ENCODE measurements at places on chromosomes 4 and X. TPM values are rescaled to one million over a fixed set of nuclear protein-coding genes. Genes with fewer than 3 reads are reported as not detected.

DNA sequence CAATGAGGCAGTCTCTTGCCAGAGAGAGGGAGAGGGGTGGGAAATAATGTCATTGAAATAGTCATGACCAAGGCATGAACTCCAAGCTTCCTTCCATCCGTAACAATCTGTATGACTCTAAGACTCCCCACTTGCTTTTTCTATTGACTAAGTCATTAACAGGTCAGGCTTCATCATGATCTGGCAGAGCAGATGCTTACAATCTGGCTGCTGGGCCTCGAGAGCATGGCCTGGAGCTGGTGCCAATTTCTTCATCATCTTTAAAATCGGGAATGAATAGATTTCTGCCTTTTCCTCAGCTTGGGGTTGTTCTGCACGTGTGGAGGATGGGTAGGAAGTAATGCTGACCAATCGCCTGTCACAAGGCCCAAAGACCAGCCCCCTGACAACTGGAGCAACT is 280.6 kb upstream of the CLNK start:
- ATAC-seq: no peak

GRCh38 chr4:111984169-111984819 is 161.0 kb upstream of the FAM241A start:
- ATAC-seq: no peak

CLDN22 gene
- total RNA-seq: 0.54 TPM

DNA sequence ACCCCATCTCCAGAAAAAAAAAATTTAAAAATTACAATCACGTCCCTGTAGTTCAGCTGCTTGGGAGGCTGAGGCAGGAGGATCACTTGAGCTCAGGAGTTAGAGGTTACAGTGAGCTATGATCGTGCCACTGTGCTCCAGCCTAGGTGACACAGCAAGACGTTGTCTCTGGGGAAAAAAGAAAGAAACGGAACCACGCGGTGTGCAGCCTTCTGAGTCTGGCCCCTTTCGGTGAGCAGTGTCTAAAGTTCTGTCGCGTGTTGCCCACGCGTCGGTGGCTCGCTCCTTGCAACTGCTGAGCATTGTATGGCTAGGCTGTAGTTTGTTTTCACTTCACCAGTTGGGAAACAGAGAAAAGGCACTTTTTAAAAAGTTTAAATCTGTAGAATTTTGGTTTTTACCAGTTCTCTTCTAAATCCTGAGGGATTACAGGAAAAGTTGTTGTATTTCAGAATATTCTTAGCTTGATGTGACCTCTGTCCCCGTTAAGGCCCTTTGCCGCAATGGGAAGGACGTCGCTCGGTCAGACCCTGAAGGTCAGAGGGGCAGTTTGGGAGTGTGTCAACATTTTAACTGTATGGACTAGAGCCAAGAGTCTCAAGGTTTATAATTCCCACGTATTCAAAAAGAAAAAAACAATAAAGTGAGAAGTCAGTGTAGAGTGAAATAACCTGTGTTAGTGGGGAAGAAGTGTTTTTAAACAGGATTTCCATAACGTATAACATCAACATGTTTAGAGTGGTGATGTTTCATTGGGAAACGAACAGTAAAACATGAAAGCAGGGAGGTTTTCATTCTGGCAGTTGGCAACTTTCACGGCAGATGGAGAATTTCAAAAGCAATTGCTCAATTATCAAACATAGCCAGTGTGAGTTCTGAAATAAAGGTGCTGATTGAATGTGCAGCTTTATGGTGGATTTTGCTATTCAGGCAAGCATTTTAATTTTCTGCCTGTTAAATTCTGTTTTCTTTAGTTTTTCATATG is 45.8 kb upstream of the MSANTD1 start:
- ATAC-seq: no peak

DNA sequence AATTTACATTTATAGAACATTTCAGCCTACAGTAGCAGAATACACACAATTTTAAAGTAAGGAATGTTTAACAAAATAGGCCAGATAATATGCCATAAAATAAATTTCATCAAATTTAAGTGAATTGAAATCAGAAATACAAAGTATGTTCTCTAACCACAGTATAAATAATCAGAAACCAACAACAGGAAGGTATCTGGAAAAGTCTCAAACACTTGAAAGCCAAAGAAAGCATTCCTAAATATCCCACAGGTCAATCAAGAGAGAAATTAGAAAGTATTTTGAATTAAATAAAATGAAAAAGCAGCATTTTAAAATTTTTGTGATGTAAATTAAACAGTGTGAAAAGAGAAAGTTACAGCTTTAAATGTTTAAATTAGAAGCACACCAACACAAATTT is 899.2 kb downstream of the PDHA2 start:
- ATAC-seq: no peak

DNA sequence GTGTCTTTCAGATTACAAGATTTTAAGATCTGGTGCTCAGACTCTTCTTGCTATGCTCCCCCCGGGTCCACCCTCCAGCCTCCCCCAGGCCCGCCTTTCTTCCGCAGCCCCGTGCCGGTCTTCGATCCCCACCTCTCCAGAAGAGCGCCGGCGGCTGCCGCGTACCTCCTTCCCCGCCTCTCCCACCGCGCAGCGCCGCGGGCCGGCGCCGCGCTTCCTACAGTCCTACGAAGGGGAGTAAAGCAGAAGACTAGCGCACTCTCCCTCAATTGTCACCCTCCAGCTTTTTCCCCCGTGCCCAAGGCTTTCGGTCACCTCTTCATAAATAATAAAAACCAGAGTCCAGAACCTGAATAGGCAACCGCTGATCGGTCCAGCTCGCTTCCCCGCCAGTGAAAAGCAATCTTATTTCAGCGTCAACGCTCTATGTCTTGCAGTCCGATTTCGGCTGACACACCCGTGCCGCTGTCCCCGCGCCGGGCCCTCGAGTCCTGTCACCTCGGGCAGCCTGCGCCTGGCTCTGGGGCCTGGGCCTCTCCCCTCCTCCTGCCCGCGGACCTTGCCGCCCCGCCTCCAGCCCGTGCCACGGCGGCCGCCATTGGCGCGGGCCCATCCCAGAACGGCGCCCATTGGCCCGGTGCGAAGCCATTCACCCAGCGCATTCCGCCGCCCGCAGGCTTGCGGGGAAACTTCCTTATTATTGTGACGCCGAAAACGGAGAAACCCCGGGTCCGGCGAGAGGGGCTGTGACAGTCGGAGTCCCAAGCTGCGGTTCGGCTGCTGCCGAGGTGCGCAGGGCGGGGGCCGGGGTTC is at the start of gene HERC3:
HERC3 (plus strand) TSS at position 694 of the 813 bp plus-strand sequence. CDS start 13,344 bp downstream, outside the sequence.
- peak; percentile 97 for ATAC-seq

DNA sequence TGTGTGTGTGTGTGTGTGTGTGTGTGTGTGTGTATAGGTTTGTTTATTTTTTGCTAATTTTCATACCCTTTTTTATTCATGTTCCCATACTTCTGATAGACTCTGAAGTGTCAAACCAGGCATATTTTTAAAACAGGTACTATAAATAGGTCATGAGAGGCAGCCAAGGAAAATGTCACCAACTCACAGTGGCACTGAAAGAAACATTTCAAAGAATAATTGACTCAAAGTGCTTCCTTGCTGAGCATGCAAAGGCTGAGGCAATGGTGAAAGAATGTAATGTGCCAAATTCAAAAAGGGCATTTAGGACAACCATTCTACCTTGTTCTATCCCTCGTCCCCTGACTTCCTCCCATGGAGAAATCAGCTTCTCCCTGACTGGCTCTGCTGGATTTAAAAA is 95.5 kb downstream of the EIF4E start:
- ATAC-seq: no peak

DNA sequence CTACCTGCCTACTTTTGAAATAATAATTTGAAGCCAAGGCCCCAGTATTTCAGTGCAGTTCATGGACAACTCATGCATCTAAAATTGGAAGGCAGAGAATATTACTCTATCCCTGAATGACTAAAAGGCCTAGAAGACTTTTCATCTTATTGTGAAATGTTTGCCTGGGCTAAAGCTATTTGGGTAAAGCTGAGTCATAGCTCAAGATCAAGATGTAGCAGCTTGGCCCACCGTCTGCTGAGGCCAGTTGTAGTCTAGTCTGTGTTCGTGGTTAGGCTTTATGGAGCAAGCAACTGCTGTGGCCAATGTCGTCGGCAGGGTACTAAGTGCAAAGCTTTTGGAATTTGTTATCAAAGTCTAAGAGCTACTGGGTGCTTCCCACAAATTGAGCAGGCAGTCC is 929.1 kb downstream of the RAB28 start:
- peak; percentile 34 for ATAC-seq

GRCh38 chr4:125826801-125827695 is 512.3 kb downstream of the FAT4 start:
- peak; percentile 47 for ATAC-seq

GAGE12H gene
- not detected for total RNA-seq

TREX2 gene
- total RNA-seq: 0.23 TPM

SMIM10 gene
- total RNA-seq: 1.6 TPM

DNA sequence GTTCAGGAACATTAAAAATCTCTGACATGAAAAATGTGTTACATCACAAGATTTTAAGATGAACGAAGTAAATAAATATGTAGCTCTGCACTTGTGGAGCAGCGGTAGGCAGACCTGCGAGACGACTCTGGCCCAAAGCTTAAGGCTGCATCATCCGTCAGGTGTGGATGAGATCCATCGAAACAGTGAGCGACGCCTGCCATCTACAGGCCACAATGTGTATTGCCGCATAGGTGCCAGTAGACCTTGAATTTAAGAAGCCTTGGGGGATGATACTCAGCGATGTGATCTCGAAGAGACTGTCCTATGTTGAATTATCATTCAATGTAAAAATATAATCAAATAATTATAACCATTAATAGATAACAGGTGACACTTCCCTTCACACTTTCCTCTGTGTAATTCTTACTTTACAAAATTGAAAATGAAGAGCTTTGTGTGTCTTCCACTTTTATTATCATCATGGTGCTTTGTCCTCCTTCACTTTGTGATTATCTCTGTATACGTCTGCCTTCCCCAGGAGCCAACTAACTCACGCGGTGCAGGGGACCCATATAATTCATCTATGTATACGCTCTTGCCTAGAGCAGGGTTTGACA is 851.0 kb downstream of the RAB28 start:
- ATAC-seq: peak; percentile 95

SHROOM3 gene
- 1.0 TPM for total RNA-seq

GRCh38 chr4:80806472-80806871 is 224.0 kb upstream of the BMP3 start:
- peak; percentile 29 for ATAC-seq

- peak; percentile 96 for ATAC-seq
Measured at GRCh38 chr4:119050527-119051090, 85.0 kb upstream of the MYOZ2 start.

DNA sequence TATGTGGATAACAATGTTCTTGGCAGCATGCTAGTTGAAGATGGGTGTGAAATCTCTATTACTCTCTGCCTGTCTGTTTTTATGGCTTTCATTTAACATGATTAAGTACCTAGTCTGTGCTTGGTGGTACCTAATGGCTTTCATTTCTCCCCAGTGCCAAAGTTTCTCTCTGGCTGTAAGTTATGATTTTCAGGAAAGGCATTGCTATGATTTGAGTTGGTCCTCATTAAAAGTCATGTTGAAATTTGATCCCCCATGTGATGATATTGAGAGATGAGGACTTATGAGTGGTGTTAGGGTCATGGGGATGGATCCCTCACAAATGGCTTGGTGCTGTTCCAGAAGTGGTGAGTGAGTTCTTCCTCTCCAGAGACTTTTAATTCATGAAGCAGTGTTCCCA is 162.4 kb upstream of the IL15 start:
- ATAC-seq: peak; percentile 51

DNA sequence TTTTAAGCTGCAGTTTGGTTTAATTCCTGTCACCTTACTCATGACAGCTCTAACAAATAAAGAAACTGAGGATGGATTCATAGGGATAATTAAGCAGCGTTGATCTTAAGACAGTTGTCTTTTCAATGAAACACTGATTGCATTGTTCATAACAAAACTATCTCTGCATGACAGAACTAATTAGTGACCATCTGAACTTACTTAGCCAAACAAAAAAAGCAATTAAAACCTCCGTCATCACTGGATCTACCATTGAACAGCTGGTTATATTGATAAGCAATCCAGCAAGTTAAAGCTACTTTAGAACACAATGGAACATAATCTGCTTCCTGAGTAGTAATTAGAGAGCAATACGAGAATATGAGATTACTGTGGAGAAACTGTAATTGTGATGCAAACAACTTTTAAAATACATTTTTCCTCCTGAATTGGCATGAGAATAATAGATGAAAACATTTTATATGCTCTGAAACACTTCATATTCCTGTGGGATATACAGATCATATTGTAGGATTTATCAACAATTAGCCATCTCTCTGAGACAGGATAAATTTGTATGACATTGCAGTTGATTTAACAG is 2576.8 kb downstream of the PCDH7 start:
- ATAC-seq: no peak

GRCh38 chr4:187302457-187303150 is 578.9 kb upstream of the FAT1 start:
- no peak for ATAC-seq

DNA sequence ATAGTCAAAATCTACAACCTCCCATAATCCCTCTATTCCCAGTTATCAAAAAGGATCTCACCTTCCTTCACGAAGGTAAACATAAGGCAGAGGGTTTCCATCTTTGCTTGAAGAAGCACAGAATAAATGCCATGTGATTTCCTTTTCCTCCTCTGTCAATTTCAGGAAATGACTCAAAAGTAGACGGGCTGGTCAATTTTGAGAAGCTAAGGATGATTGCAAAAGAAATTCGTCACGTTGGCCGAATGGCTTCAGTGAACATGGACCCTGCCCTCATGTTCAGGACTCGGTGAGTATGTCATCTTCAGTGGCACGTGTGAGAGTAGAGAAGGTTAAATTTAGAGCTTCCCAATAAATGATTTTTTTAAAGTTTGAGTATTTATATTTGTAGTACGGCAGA is 240.2 kb downstream of the RAPGEF2 start:
- ATAC-seq: no peak

GLRB gene
- 0.49 TPM for total RNA-seq

DNA sequence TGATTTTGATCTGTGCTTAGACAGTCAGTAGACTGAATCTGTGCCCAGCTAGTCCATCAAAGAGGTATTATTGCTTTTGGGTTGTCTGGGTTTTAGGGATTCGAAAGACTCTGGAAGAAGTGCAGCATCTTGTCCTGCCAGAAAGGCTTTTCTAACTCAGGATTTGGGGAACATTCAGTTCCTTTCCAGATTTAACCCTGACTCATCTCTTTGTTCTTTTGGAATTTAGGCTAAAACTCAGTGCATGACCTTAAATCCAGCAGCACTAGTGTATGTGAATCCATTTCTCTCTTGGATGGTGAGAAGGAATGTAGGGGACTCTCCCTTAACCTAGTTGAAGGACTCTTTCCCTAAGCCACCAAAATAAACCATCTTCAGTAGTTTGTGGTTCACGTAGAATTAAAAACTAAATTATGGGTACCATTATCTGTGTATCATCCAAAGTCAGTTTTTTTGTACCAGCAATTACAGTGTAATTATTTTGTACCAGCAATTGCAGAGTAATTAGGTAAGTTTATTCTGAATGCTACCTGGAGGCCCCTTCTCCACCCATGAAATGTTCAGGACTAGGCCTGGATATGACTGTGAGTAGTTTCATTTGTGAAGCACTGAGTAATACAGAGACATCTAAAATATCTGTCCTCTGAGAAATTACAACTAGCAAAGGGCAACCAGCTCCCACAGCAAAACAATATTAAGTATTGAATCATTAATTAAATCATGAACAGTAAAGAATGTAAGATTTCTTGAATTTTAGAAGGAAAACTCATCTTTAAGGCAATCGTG is 384.0 kb downstream of the TMA16 start:
- no peak for ATAC-seq

TMEM31 gene
- total RNA-seq: not detected

GALNT7 gene
- total RNA-seq: 10.4 TPM

- peak; percentile 44 for ATAC-seq
Measured at GRCh38 chrX:146602246-146602645, 207.3 kb upstream of the CXorf51B start.
